Suppressor macrophage treated with lipopolysaccharide for 4 hours (primary cell): ENCODE measurements at places on chromosomes 4 and X.
A peak's percentile ranks its signal among the peaks of the same experiment; 100 is the strongest.

- DNase-seq = no peak
These were observed 177.1 kb downstream of the NHS start for GRCh38 chrX:17552044-17552650.

GRCh38 chr4:108384544-108384943, 215.8 kb upstream of the LEF1 start:
- no peak for DNase-seq

- peak; percentile 1 for DNase-seq
These were observed 146.7 kb downstream of the TBL1X start for GRCh38 chrX:9611436-9612145.

DNA sequence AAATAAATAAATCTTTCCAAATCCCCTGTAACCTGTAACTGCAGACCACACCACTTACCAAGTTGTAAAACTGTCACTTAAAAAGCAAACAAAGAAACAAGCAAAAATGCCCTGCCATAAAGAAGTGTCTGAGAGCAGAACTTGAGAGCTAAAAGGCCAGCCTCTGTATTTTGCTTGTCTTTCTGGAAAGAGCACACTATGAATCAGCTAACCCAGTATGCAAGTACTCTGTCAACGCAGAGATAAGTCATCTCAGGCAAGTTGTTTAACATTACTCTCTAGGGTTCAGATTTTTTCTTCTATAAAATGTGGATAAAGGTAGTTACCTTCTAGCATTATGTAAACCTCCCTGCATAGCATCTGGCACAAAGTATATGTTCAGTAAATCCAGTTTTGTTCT, 134.8 kb downstream of the HS3ST1 start:
- DNase-seq = no peak

DNA sequence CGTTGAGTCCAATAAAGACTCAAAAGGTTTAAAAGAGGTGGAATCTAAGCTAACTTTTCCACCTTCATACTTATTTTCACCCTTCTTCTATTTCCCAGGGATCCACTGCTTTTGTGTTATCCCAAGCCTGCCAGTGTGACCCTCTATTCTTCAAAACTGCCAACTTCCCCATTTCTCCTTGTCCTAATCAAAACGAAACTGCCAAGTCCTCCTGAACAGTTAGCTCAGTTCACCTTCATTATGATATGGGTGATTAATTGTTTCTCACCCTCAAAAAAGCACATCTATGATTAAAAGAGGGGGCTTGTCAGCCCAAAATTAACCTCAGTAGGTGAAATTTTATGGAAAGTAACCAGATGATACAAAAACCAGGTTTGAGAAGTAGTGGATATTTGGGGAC, 108.4 kb downstream of the GUCY2F start:
- DNase-seq = peak; percentile 20

DNA sequence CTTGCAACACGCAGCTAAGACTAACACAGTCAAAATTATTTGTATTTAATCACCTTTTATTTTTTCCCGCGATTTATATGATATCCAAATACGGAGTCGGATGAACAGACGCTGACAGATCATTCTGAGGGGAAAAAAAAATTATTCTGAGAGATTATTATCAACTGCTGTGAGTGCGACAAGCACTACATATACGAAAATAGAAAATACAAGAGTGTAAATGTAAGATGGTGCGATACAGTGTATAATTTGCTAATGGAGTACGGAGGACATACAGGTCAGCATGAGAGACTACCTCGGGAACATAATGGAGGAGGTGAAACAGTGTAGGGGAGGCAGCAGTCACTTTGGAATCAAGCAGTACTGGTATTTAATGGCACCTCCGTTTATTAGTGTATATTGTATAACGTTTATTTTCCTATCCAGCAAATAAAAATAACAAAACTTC, 2.8 kb upstream of the LIN54 start:
- no peak for DNase-seq

GRCh38 chr4:36399762-36400353, 118.4 kb downstream of the DTHD1 start:
- DNase-seq = peak; percentile 67

GRCh38 chr4:180850318-180850940, 1392.8 kb upstream of the TENM3 start:
- DNase-seq = no peak

- DNase-seq = no peak
These were observed 22.8 kb downstream of the CTBP1 start for GRCh38 chr4:1226144-1226481.
